ENCODE measurements at places on chromosomes 1 and 21.
A peak's percentile ranks its signal among the peaks of the same experiment; 100 is the strongest.

- DNase-seq, result no peak
These were observed 72.6 kb upstream of the CSF1 start for GRCh38 chr1:109837852-109838570.

DNA sequence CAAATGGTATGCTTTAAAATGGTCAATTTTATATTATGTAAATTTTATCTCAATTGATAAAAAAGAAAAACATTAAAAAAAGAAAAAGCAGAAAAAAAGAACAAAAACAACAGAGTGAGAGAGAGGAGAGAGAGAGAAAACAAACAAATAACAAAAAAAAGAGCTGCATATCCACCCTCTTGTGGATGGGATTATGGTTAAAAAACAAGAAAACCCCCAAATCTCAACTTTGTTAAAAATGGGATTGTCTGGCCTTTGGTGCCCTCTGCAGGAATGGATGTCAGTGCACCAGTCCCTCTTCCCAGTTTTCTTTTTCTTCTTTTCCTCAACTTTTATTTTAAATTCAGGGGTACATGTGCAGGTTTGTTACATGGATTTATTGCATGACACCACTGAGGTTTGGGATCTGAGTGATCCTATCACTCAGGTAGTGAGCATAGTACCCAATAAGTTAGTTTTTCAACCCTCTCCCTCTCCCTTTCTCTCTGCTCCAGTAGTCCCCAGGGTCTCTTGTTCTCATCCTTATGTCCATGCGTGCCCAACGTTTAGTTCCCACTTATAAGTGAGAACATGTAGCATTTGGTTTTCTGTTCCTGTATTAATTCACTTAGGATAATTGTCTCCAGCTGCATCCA, 28.1 kb downstream of the RNF187 start:
- no peak for DNase-seq

DNA sequence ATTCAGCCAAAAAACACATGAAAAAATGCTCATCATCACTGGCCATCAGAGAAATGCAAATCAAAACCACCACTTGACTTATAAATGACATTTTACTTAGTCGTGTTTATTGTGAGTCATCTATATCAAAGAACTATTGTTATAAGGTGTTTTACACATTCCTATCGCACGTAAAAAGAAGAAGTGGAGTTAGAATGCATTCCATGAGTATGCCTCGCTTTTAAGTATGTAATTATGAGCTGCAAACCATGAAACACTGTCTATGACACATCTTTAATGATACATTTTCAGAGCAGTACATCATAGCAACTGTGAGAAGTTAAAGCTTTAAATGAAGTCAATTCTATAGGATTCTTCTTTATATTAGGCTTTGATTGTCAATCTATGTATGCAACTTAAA, 614.3 kb upstream of the ADAMTS5 start:
- no peak for DNase-seq

- DNase-seq, result no peak
These were observed 49.3 kb downstream of the TNN start for GRCh38 chr1:175116903-175117302.

DNA sequence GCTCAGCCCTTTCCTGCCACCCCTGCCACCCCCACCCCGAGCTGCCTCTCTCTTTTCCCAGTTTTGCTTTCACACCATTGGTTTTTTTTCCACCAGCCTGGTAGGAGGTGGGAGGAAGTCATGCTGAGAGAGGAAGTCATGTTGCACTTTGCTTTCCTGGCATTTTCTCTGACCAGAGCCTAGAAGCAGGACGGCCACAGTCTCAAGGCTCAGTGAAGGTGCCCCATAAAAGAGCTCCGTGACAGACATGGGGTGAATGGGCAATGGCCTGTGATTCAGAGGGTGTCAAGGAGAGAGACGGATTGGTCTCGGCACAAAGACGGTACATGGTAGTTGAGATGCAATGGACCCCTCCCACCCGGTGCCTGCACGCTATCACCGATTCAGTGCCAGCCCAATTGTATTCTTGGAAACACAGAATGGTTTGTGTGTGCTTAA, 42.1 kb upstream of the DMRTB1 start:
- DNase-seq, result no peak

- DNase-seq, result no peak
These were observed 22.2 kb downstream of the DYNLT5 start for GRCh38 chr1:66774438-66774837.

DNA sequence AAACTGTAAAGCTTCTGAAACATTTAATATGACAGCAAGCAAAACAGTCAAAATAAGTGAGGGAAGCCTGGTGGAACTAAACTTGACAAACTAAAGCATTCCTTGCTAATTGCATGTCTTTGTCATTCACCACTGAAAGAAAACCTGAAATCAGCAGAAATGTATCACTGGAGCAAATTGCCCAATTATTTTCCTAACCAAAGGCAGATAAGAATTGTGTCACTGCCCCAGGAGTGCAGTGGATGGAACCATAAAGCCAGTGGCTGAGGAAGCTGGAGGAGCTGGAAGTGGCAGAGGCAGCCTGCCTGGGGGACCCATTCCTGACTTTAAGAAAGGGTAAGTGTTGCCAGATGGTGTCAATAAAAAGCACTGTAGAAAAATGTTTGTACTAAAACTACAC, 2.7 kb upstream of the SLC30A10 start:
- no peak for DNase-seq

DNA sequence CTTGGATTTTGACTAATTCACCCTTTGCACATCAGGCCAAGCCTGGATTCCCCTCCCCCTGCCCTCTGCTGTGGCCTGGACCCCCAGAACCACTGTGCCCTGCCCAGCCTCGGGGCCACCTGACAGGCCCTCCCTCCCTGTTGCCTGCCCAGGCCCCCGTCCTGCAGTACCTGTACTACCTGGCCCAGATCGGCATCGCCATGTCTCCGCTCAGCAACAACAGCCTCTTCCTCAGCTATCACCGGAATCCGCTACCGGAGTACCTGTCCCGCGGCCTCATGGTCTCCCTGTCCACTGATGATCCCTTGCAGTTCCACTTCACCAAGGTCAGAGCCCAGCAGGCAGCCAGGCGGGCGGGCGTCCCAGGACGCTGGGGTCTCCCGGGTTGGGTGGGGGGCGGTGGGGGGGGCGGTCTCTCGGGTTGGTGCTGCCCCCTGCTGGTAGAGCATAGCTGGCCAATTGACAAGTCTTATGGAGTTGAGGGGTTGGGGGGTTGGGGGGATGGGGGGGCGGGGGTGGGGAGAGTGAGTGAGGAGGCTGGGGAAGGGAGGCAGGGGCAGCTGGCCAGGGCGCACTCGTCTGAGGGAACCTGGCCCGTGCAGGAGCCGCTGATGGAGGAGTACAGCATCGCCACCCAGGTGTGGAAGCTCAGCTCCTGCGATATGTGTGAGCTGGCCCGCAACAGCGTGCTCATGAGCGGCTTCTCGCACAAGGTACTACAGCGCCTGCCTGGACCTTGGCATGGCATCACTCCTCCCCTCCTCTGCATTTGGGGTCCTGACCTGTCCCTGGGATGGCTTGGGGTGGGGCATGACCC, 10.7 kb downstream of the AMPD2 start:
- no peak for DNase-seq

GRCh38 chr1:9844106-9844505, 20.3 kb upstream of the CLSTN1 start:
- no peak for DNase-seq

DNA sequence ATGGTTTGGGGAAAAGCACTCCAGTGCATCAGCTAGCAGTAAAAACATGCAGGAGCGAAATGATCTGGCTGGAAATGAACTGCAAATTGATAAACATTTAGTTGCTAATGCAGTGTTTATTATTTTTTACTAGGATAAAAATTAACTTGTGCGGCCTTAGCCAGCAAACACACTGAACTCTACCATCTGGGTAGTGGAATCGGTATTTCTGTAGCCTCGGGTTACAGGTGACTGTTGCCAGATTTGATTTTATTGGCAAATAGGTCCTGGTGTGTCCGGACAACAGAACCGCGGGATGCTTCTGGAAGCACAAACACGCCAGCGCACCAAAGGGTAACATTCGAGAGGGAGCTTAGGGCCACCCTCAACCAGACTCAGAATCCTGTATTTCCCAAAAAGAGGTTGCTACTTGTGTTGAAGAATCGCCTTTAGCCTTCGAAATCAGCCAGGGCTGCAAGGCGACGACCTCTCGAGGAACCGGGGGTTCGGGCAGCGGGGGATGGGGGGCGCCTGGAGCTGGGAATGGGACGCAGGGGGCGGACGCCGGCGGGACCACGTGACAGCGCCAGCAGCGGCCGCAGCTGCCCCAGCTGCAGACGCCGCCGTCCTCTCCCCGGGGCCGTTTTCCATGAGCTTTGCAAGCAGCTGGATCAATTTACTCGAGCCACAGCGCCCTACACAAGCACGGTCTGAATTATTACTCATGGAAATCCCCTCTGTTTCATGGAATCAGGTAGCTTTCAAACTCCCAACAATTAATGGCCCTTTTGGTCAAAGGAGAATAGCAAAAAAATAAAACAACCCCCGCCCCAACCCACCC, 158.8 kb downstream of the TOMM20 start:
- peak; percentile 83 for DNase-seq

GRCh38 chr1:158328426-158328825, 2.9 kb downstream of the CD1B start:
- DNase-seq, result no peak

DNA sequence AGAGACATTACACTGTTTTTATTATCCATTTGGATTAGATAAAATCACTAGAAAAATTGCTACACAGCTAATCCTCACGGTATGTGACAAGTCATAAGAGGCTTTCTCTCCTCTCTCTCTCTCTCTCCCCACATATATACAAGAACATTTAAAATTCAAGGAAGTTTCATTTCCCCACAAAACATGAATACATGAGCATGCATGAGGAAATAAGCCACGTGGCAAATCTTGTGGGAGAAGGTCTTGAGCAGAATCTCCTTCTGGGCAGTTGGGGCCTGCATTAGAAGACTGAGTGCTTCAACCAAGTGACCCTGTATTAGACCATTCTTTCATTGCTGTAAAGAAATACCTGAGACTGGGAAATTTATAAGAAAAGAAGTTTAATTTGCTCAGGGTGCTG, 1313.1 kb downstream of the MRPL39 start:
- no peak for DNase-seq

- no peak for DNase-seq
These were observed 326.3 kb downstream of the TBX15 start for GRCh38 chr1:118661769-118662320.

DNA sequence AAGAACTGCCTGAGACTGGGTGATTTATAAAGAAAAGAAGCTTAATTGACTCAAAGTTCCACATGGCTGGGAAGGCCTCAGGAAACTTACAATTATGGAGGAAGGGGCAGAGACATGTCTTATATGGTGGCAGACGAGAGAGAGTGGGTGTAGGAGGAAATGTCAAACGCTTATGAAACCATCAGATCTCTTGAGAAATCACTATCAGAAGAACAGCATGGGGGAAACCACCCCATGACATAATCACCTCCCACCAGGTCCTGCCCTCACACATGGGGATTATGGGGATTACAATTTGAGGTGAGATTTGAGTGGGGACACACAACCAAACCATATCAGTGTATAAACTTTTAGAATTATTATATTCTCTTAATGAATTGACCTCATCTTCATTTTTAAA, 335.9 kb upstream of the DPYD start:
- DNase-seq, result no peak

DNA sequence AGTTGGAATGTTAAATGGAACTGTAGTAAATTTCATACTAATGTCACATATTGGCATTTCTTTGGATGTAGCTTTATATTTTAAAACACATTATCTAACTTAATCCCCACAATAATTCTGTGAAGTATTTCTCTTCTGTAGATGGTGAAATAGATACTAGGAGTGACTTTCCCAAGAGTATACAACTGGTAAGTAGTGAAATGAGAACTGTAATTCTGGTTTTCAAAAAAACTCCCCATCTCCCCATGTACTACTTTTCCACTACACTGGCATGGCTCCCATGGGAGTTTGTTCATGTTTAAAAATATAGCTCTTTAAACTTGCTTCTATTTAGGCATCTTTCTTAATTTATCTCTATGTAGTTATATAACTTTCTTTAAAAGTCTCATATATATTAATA, 10.2 kb downstream of the CHML start:
- no peak for DNase-seq

- no peak for DNase-seq
These were observed 245.9 kb upstream of the SGIP1 start for GRCh38 chr1:66288048-66288447.

DNA sequence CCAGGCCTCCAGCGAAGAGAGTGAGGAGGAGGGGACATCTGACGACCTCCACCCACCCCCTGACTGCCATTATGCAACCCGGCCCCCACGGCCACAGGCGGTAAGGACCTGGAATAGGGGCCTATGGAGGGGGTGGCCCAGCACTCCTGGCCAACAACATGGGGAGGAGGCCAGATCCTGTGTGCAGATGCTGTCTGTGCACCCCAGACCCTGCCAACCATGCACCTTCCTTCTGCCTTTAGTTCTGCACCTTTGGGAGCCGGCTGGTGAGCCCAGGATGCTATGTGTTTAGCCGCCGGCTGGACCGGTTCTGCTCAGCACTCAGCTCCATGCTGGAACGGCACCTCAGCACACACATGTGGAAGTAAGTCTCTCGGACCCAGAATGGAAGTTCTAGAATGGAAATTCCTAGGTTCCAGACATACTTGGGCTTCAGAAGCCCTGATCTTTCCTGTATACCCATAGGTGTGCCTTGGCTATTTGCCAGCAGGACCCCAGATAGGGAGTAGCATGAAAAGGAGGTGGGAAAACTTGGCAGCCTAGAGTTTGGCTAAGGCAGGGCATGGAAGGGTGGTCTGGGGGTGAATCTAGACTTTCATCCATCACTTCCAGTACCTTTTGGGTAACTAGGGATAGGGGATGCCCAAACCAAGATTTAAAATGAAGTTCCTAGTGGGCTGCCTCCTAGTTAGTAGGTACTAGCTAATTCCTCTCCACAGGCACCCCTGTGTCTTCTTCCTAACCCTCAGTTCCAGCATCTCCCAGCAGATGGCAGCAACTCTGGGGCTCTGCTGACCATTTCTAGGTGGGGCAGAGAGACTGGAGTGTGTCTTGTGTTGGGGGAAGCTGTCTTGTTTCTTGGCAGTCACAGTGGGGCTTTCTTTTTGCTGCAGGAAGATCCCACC, 3.6 kb upstream of the CYB561D1 start:
- DNase-seq, result no peak

- peak; percentile 45 for DNase-seq
These were observed 16.9 kb downstream of the IKBKE start for GRCh38 chr1:206486995-206487788.

GRCh38 chr21:37655611-37656300, 260.5 kb downstream of the KCNJ6 start:
- no peak for DNase-seq

- DNase-seq, result peak; percentile 42
These were observed 18.5 kb downstream of the FOXO6 start for GRCh38 chr1:41379738-41380130.

DNA sequence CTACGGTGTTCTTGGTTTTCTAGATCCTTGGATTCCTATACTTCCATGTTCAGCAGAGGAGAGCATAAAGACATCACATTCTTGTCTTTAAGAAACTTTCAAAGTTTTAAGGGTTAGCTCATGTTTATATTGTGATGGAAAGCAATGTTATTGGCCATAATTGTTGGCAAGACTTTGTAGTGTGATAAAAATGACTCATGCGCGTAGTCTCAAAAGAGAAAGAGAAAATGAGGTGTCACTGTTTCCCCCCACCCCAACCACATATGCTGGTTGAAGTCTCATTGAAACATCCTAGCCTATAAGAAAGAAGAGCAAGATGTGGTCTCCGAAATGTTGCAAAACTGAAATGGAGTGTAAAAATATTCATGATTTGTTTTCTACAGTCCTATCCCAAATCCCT, 348.8 kb downstream of the PTBP2 start:
- no peak for DNase-seq
